Tongue (tissue), 3 donors: ENCODE measurements at places on chromosomes 2 and 18. TPM values are rescaled to one million over a fixed set of nuclear protein-coding genes. Genes with fewer than 3 reads are reported as not detected.

ASXL3 gene
- total RNA-seq: 4.3 TPM

DTNA gene
- 105 TPM for total RNA-seq

KIAA2012 gene
- total RNA-seq: 0.21 TPM

GYPC gene
- total RNA-seq: 73.4 TPM

RAX gene
- total RNA-seq: not detected

CHST9 gene
- 6.2 TPM for total RNA-seq

NDUFAF7 gene
- 20.7 TPM for total RNA-seq

UPP2 gene
- not detected for total RNA-seq

SP140 gene
- 1.7 TPM for total RNA-seq

CARF gene
- total RNA-seq: 13.7 TPM

MDH1B gene
- total RNA-seq: 0.21 TPM

MYCN gene
- 7.3 TPM for total RNA-seq

RNF152 gene
- 75.6 TPM for total RNA-seq

RGPD4 gene
- not detected for total RNA-seq

TEKT4 gene
- total RNA-seq: not detected

TRPM8 gene
- not detected for total RNA-seq

KCTD18 gene
- 21.4 TPM for total RNA-seq

TMEFF2 gene
- 0.41 TPM for total RNA-seq

SLC11A1 gene
- total RNA-seq: 6.8 TPM

KLHL14 gene
- 1.3 TPM for total RNA-seq

SLC16A14 gene
- 9.9 TPM for total RNA-seq

HOXD8 gene
- 2.7 TPM for total RNA-seq

UGT1A9 gene
- total RNA-seq: not detected

AQP12B gene
- not detected for total RNA-seq

AKAIN1 gene
- not detected for total RNA-seq

C18orf32 gene
- total RNA-seq: 20.9 TPM

FAM110C gene
- total RNA-seq: 3.7 TPM

CAPN14 gene
- total RNA-seq: 20.5 TPM

GRHL1 gene
- total RNA-seq: 50.3 TPM

IL37 gene
- not detected for total RNA-seq

KLHL41 gene
- 2,840 TPM for total RNA-seq

PID1 gene
- 15.4 TPM for total RNA-seq

LDLRAD4 gene
- 36.7 TPM for total RNA-seq

IGFBP2 gene
- total RNA-seq: 336 TPM

LIPG gene
- 2.9 TPM for total RNA-seq

ACMSD gene
- not detected for total RNA-seq

TMEM247 gene
- not detected for total RNA-seq

LPIN1 gene
- total RNA-seq: 37.4 TPM

HS6ST1 gene
- total RNA-seq: 26.8 TPM

ACTG2 gene
- total RNA-seq: 7.9 TPM

SNORC gene
- 0.41 TPM for total RNA-seq

TGFA gene
- 6.3 TPM for total RNA-seq

RSAD2 gene
- total RNA-seq: 2.6 TPM

CYP26B1 gene
- 13.8 TPM for total RNA-seq

HOXD1 gene
- not detected for total RNA-seq

UNC80 gene
- total RNA-seq: 1.3 TPM

CTAGE1 gene
- not detected for total RNA-seq

TUBA3E gene
- not detected for total RNA-seq

GRB14 gene
- total RNA-seq: 19.7 TPM

UGT1A8 gene
- total RNA-seq: 0.31 TPM

GRP gene
- 1.3 TPM for total RNA-seq

C2orf80 gene
- not detected for total RNA-seq

WNT10A gene
- 5.7 TPM for total RNA-seq

PSMA8 gene
- not detected for total RNA-seq

FLACC1 gene
- total RNA-seq: 0.72 TPM
